Osteoblast (primary cell): ENCODE measurements at places on chromosomes 1 and 21. TPM values are rescaled to one million over a fixed set of nuclear protein-coding genes. Genes with fewer than 3 reads are reported as not detected.

Gene ATP6V1G3
- 0.36 TPM in 1 of 2 replicates, not detected in the other for total RNA-seq

Gene SPTA1
- under 0.01 TPM in 2 replicates for total RNA-seq

Gene CHIA
- total RNA-seq: not detected in 2 replicates

Gene FCAMR
- total RNA-seq: not detected in 2 replicates

Gene PPIAL4G
- total RNA-seq: not detected in 2 replicates

Gene PCBP3
- 1.1 and 1.2 TPM in 2 replicates for total RNA-seq

Gene GFI1
- under 0.01 TPM in 1 of 2 replicates, not detected in the other for total RNA-seq

Gene RNU1-4
- under 0.01 TPM in 1 of 2 replicates, not detected in the other for total RNA-seq

Gene VHLL
- not detected in 2 replicates for total RNA-seq

Gene CLEC20A
- under 0.01 TPM in 1 of 2 replicates, not detected in the other for total RNA-seq

Gene CD101
- total RNA-seq: under 0.01 TPM in 2 replicates

Gene AMY1A
- total RNA-seq: not detected in 2 replicates

Gene ZNF670
- 2.9 and 3.8 TPM in 2 replicates for total RNA-seq

Gene TIE1
- not detected in 2 replicates for total RNA-seq

Gene LRRC38
- not detected in 2 replicates for total RNA-seq

Gene MROH9
- total RNA-seq: under 0.01 and 0.88 TPM in 2 replicates
